ENCODE measurements at places on chromosomes 3 and 15. TPM values are rescaled to one million over a fixed set of nuclear protein-coding genes. Genes with fewer than 3 reads are reported as not detected.

DNA sequence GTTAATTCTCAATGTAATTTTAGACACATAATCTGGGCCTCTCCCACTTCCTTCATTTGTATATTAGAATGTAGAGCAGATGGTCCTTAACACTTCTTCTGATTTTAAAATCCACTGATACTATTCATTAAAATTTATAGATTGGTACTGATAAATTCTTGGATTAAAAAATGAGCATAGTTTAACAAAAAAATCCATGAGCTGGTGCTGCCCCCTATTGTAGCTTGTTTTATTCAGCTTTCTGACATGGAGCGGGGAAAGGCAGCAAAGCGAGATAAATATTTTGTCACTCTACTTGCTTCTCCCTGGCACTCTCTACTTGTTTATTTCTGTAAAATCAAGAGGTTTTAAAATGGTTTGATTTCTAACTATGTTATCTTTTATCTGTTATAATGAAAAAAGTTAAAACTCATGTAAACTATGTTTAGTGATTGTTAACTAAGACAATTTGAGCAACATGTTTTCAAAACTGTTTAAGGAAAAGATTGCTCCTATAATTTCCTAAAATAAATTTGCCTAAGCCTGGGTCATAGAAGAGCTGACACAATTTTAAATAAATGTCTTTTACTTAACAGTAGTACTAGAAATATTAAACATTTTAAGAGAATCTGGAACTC lies 26.5 kb upstream of the PLOD2 start:
- no peaks in the 10 kb centered on the region for H3K4me1 ChIP-seq
- no peak overlapping the region for H3K27ac ChIP-seq
- no peak overlapping the region for H3K4me3 ChIP-seq
- H3K27me3 ChIP-seq = peaks cover 8% of the 10 kb centered on the region
- no peaks in the 10 kb centered on the region for H3K36me3 ChIP-seq

- H3K4me1 ChIP-seq = no peaks in the 10 kb centered on the region
- no peak for DNase-seq
Observed at GRCh38 chr15:66129586-66129985, 124.0 kb downstream of the MEGF11 start.

DNA sequence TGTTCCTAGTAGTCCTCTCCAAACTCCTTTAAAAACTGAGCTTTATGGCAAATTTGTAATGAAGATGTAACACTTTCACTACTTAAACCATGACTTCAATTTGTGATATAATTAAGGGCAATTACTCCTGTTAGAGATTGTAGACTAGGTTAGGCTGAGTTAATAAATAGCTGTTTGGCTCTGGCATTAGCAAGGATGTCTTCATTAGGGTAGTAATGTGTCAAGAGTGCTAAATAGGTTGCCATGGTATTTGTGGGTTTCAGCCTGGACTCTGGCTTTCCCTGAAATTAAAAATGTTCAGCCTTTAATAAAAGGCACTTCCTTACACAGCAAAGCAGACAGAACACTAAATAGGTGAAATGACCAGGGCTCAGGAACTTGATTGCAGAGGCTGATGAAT lies 71.9 kb downstream of the GHSR start:
- H3K36me3 ChIP-seq = peaks cover 50% of the 10 kb centered on the region
- H3K27ac ChIP-seq = no peak overlapping the region
- DNase-seq = no peak
- no peaks in the 10 kb centered on the region for H3K4me1 ChIP-seq
- no peaks in the 10 kb centered on the region for H3K27me3 ChIP-seq

- no peak for DNase-seq
- H3K27me3 ChIP-seq = peaks cover 1% of the 10 kb centered on the region
- H3K4me3 ChIP-seq = no peak overlapping the region
- no peaks in the 10 kb centered on the region for H3K4me1 ChIP-seq
- no peaks in the 10 kb centered on the region for H3K36me3 ChIP-seq
Observed at GRCh38 chr15:48624700-48625099, 20.8 kb downstream of the FBN1 start.

DNA sequence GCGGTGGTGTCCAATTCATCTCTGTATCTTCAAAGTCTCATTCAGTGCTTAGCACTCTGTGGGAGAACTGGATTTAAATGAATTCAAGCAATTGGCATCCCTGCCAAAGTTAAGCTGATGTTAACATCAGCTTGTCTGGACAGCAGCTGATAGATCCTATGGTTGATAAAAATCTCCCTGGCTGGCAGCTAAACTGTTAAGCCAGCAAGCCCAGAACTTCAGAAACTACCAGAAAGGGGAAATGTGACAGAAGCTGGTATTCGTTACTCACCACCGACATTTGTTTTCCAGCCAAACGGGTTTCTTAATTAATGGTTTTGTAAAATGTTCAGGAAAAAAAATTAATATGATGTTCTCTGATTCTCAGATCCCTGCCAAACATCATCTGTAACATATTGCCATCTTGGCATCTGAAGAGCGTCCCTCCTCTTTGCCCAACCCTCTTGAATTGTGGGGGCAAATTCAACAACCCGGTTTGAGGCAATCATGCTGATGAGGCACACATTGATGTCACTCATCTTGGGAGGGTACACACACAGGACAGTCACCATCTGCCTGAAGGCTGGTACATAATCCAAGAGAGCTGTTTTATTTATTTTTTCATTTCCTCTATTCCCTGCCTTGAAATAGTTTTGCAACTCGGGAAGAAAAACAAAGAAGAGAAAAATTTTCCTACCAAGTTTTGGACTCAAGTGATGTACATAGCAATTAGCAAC lies 76.3 kb upstream of the ABHD17C start:
- H3K27me3 ChIP-seq = peaks cover 32% of the 10 kb centered on the region
- DNase-seq = no peak
- H3K4me1 ChIP-seq = no peaks in the 10 kb centered on the region
- no peak overlapping the region for H3K4me3 ChIP-seq

DNA sequence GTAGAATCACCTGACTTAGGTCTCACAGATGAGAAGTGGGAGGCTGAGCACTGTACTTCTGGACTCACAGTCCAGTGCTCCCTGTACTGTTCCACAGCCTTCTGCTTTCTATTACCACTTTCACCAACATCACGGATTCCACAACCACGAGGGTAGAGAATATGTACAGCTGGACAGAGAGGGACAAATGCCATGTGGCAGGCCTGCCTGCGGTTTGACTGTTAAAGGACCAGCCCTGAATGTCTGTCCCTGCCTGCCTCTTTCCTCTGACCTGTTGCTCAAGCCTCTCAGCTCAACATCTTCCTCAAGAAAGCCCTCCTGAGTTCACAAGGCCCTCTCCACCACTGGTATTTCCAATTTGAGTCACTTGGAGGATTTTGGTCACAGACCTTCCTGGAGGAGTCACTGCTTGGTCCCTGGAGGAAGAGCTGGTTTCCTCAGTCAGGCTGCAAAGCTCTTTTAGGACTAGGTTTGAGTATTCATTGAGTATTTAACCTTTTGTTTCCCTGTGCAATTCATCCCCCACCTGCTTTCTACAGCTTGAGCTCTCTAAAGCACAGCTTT lies 49.1 kb downstream of the RAB11A start:
- no peak overlapping the region for H3K4me3 ChIP-seq
- no peaks in the 10 kb centered on the region for H3K27me3 ChIP-seq
- H3K36me3 ChIP-seq = no peaks in the 10 kb centered on the region
- H3K4me1 ChIP-seq = peaks cover 32% of the 10 kb centered on the region
- peak overlapping the region; percentile 16 for H3K27ac ChIP-seq

- DNase-seq = no peak
- no peak overlapping the region for H3K4me3 ChIP-seq
- H3K27me3 ChIP-seq = no peaks in the 10 kb centered on the region
- no peak overlapping the region for H3K27ac ChIP-seq
- peaks cover 25% of the 10 kb centered on the region for H3K36me3 ChIP-seq
Observed at GRCh38 chr3:132625613-132626012, 28.5 kb downstream of the ACKR4 start.

GRCh38 chr15:99963976-99964375 lies 230.7 kb upstream of the LYSMD4 start:
- no peaks in the 10 kb centered on the region for H3K4me1 ChIP-seq
- H3K4me3 ChIP-seq = no peak overlapping the region
- H3K27me3 ChIP-seq = peaks cover 8% of the 10 kb centered on the region
- no peak overlapping the region for H3K27ac ChIP-seq
- no peaks in the 10 kb centered on the region for H3K36me3 ChIP-seq

DNA sequence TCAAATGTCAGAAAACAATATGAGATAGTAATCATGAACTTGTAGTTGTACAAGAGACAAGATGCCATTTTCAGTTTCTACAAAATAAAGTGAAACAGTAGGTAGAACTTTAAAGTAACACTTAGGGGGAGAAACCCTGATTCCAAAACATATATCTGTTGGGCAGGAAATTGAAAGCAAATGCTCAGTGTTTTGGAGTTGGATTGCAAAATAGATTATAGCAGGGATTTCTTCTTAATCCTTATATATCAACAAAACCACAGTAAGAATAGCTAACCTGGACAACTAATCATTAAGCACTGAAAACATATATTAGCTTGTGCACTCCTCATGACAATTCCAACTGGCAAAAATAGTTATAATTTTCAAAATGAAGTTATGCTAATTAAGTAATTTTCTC lies 46.9 kb downstream of the COMMD2 start:
- no peak for DNase-seq
- H3K4me1 ChIP-seq = peaks cover 33% of the 10 kb centered on the region
- H3K27me3 ChIP-seq = no peaks in the 10 kb centered on the region
- H3K36me3 ChIP-seq = peaks cover 2% of the 10 kb centered on the region
- no peak overlapping the region for H3K4me3 ChIP-seq

DNA sequence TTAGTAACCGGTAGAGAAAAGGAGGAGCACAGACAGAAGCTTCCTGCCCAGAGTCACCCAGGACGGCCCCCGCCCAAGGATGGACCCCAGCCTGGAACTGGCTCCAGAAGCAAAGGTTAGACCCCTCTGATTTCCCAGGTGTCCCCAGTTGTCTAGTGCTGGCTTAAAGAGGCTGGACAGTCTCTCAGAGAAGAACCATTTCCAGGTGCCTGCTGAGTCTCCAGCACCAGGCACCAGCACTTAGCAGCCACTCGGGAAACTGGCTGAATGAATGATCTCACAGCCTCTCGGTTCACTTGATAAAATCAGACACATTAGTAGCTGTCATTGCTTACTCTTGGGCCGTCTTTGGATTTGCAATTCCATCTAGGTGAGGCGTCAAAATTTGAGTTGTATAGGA lies 139.7 kb upstream of the HES1 start:
- H3K27ac ChIP-seq = no peak overlapping the region
- peaks cover 14% of the 10 kb centered on the region for H3K27me3 ChIP-seq
- DNase-seq = no peak
- H3K4me3 ChIP-seq = no peak overlapping the region
- H3K4me1 ChIP-seq = no peaks in the 10 kb centered on the region

DNA sequence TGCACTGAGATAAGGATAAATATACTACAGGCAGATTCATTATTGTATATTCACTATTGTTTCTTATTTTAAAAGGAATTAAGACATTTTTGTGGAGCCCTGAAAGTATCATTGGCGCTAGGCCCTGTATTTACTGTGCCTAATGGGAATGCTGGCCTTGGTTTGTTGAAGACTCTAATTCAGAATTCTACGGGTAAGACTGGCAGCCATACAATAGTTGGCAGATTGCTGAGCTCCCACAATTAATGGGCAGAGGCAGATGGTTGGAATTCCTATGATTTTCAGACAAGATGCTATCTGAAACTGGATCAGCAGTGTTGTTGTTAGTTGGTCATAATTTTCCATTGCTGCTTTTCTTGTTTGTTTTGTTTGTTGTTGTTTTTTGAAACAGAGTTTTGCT lies 14.7 kb downstream of the PGBD4 start:
- no peaks in the 10 kb centered on the region for H3K36me3 ChIP-seq
- no peaks in the 10 kb centered on the region for H3K4me1 ChIP-seq
- H3K27me3 ChIP-seq = peaks cover 20% of the 10 kb centered on the region
- H3K27ac ChIP-seq = no peak overlapping the region

DNA sequence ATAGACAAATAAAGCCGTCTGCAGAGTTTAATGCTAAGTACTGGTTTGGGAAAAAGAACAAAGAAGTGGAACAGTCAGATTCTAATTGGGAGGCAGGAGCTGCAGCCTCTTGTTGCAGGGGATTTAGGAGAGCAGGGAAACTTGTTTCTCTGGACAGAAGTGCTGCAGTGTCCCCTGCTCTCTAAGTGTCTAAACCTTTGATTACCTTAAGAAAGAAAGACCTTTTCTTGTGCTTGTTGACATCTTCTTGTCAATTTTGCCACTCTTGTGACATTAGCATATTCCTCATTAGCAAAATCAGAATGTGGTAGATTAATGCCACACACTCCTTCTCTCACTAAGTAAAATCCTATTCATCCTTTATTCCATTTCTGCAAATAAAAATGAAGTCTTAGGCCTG lies 38.8 kb downstream of the TRAT1 start:
- H3K27me3 ChIP-seq = no peaks in the 10 kb centered on the region
- H3K4me3 ChIP-seq = no peak overlapping the region
- H3K27ac ChIP-seq = peak overlapping the region; percentile 99
- DNase-seq = no peak

GRCh38 chr15:73368301-73369136 lies at the start of gene HCN4:
TSS of gene HCN4 (minus strand) at chr15:73368958. CDS start at chr15:73368270, 688 bp downstream.
- H3K27ac ChIP-seq = no peak within 1 kb of the TSS
- H3K36me3 ChIP-seq = no peaks in the 10 kb centered on the region
- peaks cover 41% of the 10 kb centered on the region for H3K27me3 ChIP-seq
- no peak for DNase-seq

DNA sequence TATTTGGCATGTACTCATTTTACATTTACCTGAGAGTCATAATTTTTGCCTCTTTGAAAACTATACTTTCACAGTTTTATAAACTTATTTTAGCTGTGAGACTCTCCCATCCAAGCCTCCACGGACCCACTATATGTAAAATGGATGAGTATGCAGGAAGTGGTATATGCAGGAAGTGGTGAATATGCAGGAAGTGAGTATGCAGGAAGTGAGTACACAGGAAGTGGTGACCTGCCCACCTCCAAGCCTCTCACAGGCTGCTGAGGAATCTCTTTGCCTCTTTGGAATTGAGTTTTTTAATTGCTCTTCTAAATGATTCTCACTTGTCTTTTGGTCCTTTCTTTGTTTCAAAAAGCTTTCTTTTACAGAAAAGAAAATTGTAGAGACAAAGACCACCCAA lies 85.2 kb downstream of the KBTBD8 start:
- H3K27me3 ChIP-seq = no peaks in the 10 kb centered on the region
- peaks cover 40% of the 10 kb centered on the region for H3K36me3 ChIP-seq
- peaks cover 21% of the 10 kb centered on the region for H3K4me1 ChIP-seq
- H3K4me3 ChIP-seq = peak overlapping the region; percentile 20
- H3K27ac ChIP-seq = peak overlapping the region; percentile 83
- DNase-seq = peak; percentile 71

GRCh38 chr15:66498501-66499386 lies 1.2 kb upstream of the SNAPC5 start:
- peaks cover 85% of the 10 kb centered on the region for H3K36me3 ChIP-seq
- peak overlapping the region; percentile 92 for H3K27ac ChIP-seq
- peaks cover 65% of the 10 kb centered on the region for H3K4me1 ChIP-seq
- no peaks in the 10 kb centered on the region for H3K27me3 ChIP-seq
- DNase-seq = no peak

The CCR8 gene
- total RNA-seq = 0.48 TPM

The SHF gene
- total RNA-seq = 11.8 TPM

The CFAP91 gene
- 0.29 TPM for total RNA-seq

The TMCO5A gene
- total RNA-seq = not detected

The SPSB4 gene
- total RNA-seq = not detected

The GOLGA6D gene
- total RNA-seq = not detected

The MYO9A gene
- total RNA-seq = 18.3 TPM
